ENCODE measurements at places on chromosomes 3 and 15.

DNA sequence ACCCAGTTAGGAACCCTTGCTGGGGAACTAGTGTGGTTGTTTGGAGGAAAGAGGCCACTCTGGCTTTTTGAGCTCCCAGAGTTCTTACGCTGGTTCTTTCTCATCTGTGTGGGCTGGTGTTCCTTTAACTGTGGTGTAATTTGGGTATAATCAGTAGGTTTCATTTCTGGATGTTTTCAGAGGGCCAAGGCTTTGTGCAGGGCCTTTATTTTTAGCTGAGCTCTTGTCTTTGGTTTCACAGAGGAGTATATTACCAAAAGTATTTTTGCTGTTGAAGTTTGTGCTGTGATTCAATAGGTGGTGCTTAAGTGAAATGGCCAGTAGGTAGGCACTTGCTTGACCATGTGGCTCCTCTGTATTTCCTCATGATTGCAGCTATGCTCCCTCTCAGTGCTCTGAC is 357.9 kb downstream of the KCNH8 start:
- no peak for DNase-seq

- DNase-seq, result no peak
These were observed 11.7 kb upstream of the WNT7A start for GRCh38 chr3:13891492-13892073.

DNA sequence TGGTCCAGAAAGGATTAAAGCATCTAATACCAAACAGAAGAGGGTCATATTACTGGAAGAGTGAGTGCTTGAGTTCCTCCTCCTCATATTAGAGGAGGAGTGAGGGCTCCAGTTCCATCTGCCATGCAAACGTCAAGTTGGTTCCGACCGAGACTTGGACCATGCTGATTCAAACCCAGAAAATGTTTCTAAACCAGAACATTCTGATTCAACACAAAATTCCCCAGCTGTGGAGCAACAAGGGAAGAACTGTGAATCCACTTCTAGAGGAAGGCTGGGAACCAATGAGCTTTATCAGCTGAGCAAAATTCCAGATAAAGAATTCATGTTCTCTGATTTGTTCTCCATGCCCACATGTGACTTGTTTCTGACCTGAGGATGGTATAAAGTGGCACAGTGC is 135.6 kb upstream of the WNT5A start:
- no peak for DNase-seq

DNA sequence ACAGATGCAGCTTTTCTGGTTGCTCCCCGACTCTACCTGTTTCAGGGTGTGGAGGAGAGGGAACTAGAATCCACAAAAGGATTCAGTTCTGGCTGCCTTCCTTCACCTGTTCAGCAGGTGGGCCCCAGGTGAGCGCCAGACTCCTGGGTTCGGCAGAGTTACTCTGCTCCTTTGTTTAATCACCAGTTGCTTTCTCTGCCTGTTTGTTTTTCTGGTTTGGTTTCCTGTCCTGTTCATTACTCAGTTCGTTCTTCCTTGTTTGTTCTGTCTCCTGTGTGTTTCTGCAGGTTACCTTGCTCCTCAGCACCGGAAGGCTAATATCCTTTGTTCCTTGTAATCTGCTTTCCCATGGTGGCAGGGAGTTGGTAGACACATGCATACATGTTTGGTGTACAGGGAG is 508.5 kb upstream of the ATP11B start:
- DNase-seq, result no peak

- no peak for DNase-seq
These were observed 346.3 kb downstream of the DIPK2A start for GRCh38 chr3:144317961-144318360.

DNA sequence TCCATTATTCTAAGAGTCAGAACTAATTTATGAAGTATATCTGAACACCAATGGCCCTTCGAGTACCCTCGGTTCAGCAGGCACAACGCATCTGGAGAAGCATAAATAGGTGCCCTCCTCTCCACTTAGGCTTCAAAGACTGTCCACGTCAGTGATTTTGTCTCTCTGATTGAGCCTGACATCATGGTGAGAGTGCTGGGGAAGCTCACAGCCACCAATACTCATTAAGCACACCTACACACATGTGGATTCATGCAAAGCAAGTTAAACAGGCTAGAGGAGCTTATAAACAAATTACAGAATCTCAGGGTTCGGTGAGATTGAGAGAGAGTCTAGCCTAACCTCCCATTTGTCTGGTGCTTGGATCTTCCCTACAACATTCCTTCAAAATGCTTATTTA is 3.6 kb downstream of the CLDN1 start:
- no peak for DNase-seq

- no peak for DNase-seq
These were observed 226.2 kb upstream of the PRICKLE2 start for GRCh38 chr3:64451283-64452012.

All from activated B cell treated with CpG ODN at 0.5 μM for 24 hours (primary cell).